Activated naive CD4-positive, alpha-beta T cell treated with anti-CD3 and anti-CD28 coated beads, Interleukin-2, amount 10 ng/mL, durations not matched to agents 7 days and 5 days (primary cell): ENCODE measurements at places on chromosomes 3 and 15.

GRCh38 chr3:58742239-58742638 lies 75.7 kb upstream of the FAM3D start:
- DNase-seq = no peak

DNA sequence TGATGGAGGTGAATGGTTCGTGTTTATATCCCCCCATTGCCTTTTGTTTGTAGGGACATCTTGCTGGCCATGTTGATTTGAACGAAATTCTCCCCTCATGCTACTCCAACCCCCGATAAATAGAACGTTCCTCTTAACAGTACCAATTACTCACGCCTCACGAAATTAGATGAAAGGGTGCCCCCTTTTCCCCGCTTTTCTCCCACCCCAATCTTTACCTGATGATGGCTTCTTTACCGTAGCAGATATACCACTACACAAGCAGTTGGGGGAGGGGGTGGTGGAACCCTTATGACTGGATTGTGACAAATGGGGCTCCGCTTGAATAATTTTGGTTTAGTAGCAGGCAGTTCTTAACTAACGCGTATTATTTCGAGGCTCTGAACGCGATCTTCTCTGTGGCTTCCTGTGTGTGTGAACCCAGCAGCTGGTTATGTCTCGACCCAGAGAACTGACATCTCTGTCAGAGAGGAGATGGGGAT lies 1.1 kb downstream of the PIAS1 start:
- DNase-seq = peak; percentile 70

DNA sequence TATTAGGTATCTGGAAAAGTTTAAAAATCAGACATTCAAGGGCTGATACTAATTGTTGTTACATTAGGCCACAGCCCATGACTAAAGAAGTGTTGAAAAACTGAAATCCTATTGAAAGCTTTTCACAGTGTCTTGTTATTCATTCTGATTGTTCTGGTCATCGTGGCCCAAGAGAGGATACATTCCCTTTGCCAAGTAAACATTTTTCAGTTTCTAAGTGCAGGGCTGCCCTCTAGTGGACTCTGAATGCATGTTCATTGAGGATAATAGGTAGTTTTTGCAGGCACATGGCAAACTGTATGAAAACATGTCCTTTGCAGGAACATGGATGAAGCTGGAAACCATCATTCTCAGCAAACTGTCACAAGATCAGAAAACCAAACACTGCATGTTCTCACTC lies 181.1 kb downstream of the MYRIP start:
- DNase-seq = peak; percentile 42

DNA sequence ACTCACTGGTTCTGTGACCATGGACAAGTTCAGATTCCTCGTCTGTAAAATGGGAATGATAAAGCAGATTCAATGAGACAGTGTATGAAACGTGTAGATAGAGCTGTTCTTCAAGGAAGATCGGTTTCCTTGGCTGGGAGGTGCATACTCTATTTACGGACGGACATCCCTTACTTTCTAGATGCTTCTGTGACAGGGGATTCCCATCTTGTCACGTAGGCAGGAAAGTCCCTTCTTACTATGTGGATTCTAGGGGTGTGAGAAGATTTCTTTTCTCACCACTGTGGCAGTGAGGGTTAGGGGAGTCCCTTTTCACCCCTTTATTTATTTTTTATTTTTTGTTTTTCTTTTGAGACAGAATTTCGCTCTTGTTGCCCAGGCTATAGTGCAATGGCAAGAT lies 180.9 kb upstream of the TBL1XR1 start:
- DNase-seq = no peak

DNA sequence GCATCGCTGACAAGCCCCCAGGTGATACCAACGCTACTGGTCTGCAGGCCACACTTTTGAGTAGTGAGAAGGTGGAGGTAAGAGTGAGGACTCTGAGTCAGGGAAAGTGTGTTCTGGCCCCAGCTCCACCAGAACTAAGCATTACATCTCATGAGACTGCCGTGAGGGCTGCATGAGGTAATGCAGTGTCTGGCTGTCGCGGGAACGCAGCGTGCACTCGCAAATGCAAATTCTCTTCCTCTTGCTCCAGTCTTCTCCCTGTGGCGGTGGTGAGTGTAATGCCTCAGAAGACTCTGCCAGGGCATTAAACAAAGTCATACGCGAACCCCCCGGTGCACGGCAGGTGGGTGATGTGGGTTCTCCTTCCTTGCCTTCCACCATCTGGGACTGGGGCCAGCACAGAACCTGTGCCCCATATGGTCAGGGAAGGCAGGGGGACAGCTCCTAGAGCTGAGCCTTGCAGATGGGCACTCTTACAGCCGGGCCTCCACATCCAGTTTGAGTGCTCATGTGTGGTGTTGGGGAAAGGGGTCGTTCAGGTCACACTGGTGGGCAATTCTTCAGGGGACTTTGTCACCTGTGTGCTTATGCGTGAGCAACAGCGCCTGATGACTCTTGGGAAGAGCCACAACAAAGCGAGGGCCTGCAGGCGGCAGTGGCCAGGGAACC lies 175.8 kb downstream of the XXYLT1 start:
- no peak for DNase-seq

DNA sequence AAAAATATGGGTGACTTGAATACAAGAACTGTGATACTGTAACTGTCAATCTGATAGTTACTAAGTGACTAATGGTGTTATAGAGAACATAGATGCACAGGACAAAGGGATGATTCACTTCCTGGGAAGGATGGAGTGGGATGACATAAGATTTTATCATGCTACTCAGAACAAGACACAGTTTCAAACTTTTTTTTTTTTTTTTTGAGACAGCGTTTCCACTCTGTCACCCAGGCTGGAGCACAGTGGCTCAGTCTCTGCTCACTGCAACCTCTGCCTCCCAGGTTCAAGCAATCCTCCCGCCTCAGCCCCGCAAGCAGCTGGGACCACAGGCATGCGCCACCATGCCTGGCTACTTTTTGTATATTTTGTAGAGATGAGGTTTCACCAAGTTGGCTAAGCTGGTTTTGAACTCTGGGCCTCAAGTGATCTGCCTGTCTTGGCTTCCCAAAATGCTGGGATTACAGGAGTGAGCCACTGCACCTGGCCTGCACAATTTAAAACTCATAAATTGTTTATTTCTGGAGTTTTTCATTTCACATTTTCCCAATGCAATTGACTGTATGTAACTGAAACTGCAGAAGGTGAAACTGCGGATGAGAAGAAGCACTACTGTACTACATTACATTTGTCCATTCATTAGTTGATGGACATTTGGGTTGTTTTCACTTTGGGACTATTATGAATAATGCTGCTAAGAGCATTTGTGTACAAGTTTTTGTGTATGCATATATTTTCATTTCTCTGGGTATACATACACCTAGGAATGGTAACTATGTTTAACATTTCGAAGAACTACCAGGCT lies 40.6 kb downstream of the ADIPOQ start:
- peak; percentile 40 for DNase-seq
